NCI-H1048 (cell line): ENCODE measurements at places on chromosomes 2 and 18.

DNA sequence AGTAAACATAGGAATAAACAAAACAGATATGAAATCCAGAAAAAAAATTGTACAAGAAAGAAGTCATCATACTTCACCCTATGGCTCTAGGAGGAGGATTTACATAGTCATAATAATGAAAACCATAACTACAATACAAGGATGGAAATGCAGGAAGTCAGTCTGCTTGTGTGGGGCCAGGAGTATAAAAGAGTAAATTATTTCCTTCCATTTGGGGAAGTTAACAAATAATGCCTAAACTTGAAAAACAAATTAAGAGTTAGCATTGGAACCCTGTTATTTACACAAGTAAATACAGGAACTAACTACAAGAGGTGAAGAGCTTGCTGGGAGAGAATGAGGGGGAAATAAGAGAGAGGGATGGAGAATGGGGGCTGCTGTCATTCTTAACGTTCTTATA lies 15.4 kb downstream of the TMEM163 start:
- DNase-seq, result no peak

DNA sequence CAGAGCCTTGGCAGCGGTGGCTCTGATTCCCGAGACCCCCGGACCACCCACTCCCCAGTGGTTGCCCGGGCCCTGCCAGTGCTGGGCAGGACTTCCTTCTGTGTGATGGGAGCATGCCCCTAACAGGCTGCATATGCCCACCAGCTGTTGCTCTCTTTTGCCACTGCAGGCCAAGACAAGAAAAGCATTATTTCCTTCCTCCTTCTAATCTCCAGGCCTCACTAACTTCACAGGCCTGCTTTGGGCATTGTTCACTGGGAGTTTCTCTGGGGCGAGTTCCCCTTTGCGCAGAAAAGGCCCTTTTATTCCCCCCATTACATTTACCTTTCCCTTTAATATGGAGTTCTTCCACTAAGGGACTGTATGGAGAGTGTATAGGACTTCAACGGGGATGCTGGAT lies 249.1 kb upstream of the SIX2 start:
- no peak for DNase-seq

- DNase-seq, result no peak
Observed at GRCh38 chr2:226796012-226796839, 3.4 kb downstream of the IRS1 start.

DNA sequence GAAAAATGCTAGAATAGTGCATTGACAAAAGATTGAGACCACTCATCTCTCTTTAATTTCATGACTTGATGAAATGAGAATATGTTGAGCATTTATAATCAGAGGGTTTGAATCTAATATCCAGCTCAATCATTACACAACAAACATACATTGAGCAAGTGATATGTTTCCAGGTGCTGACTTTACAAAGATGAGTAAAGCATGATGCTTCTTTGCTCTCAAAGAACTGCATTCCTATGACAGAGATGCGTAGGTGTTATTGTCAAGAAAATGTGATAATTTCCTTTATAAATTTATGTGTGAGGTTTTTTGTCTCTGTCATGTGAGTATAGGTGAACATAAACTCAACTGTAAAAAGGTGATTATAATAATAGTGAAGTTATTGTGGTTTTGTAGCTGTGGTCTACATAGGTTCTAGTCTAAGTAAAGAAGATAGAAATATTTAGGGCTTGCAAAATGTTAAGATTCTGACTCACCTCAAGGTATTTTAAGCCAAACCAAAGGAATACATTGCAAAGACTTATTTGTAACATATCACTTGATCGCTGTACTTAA lies 389.8 kb downstream of the GALNT13 start:
- no peak for DNase-seq

- no peak for DNase-seq
Observed at GRCh38 chr18:4789506-4789905, 334.4 kb upstream of the DLGAP1 start.

DNA sequence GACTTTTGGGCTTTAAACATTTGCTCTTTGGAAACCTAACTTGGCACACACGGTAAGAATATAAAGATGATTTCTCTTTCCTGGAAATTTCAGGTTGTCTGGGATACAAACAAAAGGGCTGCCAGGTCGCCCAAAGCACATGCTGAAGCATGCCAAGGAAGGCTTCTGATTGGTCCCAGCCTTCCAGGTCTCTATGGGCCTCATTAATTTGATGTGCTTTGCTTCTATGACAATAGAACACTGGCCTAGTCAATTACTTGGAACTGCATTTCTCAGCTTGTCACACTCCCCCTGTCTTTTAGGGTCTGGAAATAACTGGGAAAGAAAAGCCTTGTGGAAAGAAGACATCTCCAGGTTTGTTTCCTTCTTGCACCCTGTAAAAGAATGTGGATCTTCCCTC lies 228.9 kb downstream of the ADCYAP1 start:
- no peak for DNase-seq

DNA sequence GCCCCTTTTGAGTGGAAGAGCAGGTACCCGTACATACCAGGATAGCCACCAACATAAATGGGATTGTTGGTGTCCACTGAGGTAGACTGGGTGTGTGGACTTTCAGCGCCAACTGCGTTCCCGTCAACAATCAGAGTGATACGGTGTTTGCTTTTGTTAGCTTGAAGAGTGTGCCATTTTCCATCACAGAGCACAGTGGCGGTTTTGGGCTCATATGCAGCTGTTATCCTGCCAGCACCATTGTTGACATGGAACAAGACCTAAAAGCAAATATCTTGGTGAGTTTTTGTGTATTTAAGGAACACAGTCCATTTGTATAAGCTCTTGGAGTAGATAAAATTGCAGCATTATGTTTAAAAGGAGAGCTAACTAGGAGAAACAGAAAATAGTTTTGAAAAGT lies 174.5 kb downstream of the LAMA1 start:
- DNase-seq, result no peak

DNA sequence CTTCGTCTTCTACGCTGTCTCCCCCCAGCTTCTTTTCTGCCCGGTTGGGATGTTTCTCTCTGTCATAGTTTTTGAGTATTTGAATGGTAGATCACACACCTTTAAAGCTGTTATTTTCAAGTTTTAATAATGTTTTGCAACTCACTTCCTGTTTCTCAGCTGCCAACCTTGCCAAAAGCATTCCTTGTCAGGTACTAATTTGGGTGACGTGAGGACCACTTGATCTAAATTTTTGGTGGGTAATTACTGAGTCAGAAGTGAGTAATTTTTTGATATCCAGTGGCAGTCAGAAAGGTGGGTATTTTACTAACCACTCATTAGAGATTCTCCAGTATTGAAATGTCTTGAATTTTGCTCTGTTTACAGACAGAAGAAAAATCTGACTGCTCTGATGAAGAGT lies 852.4 kb upstream of the FANCL start:
- no peak for DNase-seq

DNA sequence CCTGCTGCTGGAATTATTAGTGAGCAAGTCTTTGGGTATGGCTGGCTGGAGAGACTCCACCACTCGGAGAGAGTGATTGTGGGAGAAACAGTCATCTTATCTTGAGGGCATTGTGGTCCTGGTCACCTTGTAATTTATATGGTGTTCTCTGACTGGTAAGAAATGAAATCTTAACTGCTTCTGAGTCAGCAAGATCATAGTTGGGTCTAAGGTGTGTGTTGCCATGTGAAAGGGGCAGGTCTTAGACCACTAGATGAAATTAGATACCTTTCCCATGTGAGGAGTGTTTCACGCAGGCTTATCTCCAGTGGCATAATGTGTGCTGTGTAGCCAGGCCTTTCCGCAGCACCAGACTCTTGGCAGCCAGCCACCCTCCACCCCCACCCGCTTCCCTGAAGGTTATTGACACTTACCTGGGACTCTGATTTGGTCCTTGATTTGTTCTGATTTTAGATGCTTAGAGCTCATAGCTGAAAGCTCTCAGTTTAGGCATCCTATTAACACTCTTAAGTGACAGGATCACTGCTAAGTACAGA lies 7.7 kb downstream of the MAPRE3 start:
- no peak for DNase-seq

DNA sequence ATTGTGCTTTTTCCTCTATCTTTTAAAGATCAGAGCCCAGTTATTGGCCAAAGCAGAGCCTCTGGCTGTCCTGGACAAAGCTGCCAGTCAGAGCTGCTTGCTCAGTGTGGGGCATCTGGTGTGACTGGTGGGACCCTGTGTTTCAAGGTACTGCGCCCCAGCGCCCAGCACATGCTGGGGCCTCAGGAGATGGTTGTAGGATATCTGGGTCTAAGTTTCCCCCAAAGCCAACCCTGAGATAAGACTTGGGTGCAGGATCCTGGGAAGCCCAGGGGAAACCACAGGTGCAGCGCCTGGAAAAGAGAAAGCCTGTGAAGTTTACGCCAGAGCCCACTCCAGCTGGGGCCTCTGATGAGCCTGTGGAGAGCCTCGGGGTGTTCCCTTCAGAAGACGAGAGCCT lies 117.7 kb downstream of the RPIA start:
- no peak for DNase-seq

- DNase-seq, result no peak
Observed at GRCh38 chr2:30470426-30470825, 23.4 kb downstream of the LCLAT1 start.

DNA sequence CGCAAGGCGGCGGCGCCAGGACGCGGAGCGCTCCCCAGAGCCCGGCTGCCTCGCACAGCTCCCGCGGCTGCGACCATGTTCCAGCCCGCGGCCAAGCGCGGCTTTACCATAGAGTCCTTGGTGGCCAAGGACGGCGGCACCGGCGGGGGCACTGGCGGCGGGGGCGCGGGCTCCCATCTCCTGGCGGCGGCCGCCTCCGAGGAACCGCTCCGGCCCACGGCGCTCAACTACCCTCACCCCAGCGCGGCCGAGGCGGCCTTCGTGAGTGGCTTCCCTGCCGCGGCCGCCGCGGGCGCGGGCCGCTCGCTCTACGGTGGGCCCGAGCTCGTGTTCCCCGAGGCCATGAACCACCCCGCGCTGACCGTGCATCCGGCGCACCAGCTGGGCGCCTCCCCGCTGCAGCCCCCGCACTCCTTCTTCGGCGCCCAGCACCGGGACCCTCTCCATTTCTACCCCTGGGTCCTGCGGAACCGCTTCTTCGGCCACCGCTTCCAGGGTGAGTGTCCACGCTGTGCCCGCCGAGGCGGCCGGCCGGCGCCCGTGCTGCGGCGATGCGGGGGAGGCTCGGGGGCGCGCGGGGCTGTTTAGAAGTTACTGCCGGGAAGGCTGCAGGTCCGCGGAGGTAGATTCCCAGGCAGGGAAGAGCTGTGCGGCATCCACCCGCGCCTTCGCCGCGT lies 696 bp downstream of the EMX1 start:
- no peak for DNase-seq

DNA sequence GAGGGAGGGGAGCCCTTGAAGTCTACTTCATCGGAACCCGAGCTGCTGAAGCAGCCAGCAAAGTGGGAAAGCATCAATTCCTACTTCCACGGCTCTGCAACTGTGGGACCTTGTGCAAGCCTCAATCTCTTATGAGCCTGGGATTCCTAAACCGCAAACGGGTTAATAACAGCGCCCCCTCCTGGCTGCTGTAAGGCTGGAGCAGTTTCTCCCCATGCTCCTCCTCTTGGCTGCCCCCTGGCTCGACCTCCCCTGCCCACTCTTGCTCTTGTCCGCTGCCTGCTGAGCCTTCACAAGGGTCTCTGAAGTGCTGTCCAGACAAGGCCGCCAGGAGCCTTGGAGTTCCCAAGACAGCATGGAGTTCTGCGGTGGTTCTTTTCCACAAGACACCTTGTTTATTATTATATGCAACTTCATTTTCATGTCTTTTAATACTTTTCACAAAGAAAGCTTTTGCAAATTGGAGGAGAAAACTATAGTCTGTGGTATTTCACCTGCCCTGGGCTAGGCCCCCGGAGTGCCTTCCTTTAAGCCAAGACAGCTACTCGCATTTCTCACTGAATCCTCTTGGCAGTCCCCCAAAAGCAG lies 157.2 kb downstream of the DDX1 start:
- DNase-seq, result no peak

DNA sequence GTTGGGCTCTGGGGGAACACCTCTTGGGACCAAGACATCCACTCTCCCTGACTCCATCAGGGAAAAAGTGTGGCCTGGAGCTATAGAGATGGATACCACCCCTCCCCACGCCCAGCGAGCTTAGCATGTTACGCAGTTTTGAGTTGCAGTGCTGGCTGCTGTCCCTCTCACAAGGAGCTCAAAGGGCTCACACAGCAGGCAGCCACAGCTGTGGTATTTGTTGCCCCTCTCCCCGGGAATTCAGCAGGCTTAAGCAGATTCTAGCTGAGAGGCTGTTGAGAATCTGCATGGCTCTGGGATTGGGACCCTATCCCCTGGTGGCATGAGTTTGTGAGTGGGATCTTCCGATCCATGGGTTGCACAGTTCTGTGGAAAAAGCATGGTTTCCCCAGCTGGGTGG lies 673.1 kb upstream of the FSHR start:
- DNase-seq, result no peak

GRCh38 chr2:182372661-182373060 lies 54.2 kb downstream of the PDE1A start:
- DNase-seq, result no peak

DNA sequence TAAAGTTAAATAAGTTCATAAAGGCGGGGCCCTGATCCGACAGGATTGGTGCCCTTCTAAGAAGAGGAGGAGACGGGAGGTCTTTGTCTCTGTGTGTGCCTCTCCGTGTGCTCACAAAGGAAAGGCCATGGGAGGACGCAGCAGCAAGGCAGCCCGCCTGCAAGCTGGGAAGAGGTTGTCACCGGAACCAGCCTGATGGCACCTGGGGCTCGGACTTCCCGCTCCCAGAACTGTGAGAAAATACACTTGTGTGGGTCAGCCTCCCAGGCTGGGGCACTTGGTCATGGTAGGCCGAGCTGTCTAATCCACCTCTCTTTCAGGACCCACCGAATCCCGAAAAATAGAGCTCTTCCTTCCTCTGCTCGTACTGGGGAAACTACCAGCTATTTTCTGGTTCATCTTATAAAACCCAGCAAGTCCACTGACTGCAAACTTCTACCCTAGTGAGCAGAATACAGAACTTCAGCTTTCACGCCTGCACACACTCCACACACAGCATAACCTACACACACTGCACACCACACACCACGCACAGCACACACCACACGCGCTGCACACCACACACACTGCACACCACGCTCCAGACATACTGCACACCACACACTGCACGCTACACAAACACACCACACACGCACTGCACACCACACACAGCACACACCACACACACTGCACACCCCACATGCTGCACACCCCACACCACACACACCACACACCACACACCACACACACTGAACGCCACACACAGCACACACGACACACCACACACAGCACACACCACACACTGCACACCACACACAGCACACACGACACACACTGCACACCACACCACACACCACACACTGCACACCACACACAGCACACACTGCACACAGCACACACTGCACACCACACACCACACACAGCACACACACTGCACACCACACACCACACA lies 58.1 kb downstream of the ASB1 start:
- no peak for DNase-seq

- DNase-seq, result no peak
Observed at GRCh38 chr2:193103064-193103463, 908.3 kb upstream of the TMEFF2 start.

- no peak for DNase-seq
Observed at GRCh38 chr2:72956936-72957335, 39.6 kb downstream of the EMX1 start.

GRCh38 chr2:191693778-191694177 lies 15.8 kb downstream of the NABP1 start:
- no peak for DNase-seq
